ENCODE measurements at places on chromosomes 16 and 17. TPM values are rescaled to one million over a fixed set of nuclear protein-coding genes. Genes with fewer than 3 reads are reported as not detected.

Gene TEKT5
- not detected for total RNA-seq

Gene PLK1
- total RNA-seq: 186 TPM

Gene DLX4
- 1.7 TPM for total RNA-seq

Gene MYH3
- total RNA-seq: 1.4 TPM
